ENCODE measurements at places on chromosomes 1 and 21.

DNA sequence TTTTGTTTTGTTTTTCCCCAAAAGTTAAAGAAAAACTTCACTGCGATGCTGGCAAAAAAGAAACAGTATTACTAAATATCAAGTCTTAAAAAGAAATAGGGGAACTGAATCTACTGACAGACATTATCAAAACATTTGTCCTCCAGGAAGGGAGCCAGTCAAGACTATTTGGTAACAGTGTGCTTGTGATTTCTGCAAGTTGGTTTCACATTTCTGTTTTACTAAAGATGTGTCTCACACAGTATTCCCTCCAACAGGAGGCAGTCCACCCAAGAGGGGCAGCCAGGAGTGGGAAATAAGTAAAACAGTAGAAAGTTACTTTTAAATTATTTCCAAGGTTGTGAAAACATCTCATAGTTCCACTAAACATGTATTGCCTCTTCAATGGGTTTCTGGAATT lies 74.4 kb upstream of the SDC3 start:
- DNase-seq, result no peak

DNA sequence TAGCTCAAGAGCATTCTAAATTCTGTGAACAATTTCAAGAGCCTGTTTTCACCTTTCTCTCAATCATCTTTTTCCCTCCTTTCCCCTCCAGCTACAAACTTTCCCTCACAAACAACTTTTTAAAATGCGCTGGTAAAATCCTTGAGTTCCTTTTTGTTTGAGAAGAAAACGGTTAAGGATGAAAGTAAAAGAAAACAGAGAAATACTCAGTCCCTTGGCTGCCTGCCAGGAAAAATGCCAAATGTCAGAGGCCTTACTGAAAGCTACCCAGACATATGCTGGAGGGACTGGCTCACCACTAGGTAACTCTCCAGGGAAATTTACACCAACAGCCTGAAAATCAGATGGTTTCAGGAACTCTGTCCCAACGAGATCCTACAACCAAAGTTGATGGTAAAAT lies 11.0 kb upstream of the SERBP1 start:
- no peak for DNase-seq

DNA sequence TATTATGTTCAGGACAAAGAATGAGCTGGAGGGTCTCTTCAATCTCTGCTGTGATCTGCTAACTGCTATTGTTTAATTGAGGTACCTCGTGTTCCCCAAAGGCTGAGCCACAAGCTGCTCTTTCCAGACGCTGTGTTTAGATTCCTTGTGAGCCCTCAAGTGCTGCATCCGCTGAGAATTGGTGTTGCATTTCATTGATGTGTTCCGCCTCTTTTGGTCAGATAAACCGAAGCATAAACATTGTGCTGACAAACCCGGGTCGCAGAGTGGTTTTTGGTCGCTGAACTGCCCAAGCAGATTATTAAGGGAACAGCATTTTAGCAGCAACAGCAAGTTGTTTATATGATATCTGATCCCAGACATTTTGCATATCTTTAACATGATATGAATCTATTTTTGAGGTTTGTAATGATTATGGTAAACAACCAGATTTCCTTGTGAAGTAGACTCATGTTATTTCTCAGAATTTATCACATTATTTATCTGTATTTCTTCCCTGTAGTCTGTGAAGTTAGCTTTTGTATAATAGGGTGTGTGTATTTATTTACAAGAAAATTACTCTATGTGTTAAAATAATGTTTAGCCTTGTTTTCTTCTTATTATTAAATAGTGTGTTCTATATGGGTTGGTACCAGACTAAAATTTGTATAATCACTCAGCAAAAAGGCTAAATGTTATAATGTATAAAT lies 217.2 kb upstream of the C1orf105 start:
- no peak for DNase-seq

DNA sequence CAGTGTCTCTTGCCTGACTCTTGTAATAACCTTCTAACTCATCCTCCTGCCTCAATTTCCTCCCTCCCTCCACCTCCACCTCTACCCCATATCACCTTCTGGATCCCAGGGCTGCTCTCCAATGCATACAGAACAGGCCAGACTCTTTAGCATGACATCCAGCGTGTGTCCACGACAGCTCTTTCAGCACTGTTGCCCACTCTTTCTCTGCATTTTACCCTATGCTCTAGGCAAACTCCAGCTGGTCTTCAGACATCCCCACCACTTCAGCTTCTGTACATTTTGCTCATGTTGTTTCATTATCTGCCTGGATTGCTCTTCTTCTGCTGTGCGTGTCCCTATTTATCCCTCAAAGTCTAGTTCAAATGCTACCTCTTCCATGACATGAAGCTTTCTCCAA lies 4.8 kb downstream of the INKA2 start:
- DNase-seq, result no peak

- no peak for DNase-seq
Measured at GRCh38 chr1:111791776-111792175, 36.1 kb downstream of the DDX20 start.

GRCh38 chr1:226608699-226609505 lies 60.3 kb downstream of the STUM start:
- peak; percentile 36 for DNase-seq

DNA sequence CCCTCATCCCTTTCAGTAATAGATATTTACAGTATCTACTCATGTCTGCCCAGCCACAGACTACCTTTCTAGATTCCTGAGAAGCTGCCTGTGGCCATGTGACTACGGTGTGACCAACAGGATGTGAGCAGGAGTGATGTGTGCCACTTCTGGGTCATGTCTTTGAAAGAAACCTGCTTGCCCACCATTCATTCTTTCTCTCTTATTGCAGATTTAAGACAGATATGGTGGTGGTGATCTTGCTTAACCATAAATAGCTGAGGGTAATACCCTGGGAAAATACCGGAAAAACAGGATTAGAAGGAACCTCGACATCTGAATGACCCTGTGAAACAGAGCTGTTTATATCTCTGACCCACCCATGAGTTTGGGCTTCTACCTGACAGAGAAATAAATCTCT lies 41.6 kb upstream of the GUCA2A start:
- no peak for DNase-seq

All from amygdala (tissue), 56 donors.